ENCODE measurements at places on chromosomes 2 and 18.
A peak's percentile ranks its signal among the peaks of the same experiment; 100 is the strongest.

DNA sequence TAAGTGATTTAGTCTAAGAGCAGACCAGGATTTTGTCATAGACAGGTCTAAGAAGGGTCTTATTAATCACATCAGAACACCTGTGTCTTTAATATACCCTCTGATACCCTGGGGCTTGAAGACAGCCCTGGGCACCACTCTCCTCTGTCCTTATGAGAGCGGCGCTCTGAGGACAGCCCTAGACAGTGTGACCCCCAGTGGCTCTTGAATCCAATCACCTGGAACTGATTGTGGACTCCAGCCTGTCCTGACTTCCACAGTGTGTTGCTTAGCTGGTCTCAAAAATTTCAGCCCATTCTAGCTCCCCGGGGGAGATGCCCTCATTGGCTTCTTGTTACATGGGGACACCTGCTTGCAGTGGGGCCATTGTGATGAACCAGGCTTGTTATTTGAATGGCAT lies 195.8 kb upstream of the SMAD2 start:
- DNase-seq: no peak

- no peak for DNase-seq
These were observed 13.5 kb upstream of the CSRNP3 start for GRCh38 chr2:165456027-165456426.

DNA sequence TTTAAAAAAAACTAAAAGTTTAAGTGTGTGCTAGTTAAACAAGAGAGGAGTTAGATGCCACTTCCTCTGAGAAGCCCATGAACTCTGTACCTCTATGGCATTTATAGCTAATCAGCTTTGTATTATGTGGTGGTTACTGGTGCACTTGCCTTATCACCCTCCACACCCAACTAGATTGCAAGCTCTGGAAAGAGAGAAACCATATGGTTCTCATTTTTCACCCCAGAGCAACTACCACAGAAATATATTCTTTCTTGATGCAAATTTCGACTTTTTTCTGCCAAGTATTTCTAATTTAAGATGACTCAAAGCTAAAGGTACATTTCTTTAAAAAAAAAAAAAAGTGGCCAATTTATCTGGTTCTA lies 24.2 kb downstream of the RAPH1 start:
- DNase-seq: no peak

DNA sequence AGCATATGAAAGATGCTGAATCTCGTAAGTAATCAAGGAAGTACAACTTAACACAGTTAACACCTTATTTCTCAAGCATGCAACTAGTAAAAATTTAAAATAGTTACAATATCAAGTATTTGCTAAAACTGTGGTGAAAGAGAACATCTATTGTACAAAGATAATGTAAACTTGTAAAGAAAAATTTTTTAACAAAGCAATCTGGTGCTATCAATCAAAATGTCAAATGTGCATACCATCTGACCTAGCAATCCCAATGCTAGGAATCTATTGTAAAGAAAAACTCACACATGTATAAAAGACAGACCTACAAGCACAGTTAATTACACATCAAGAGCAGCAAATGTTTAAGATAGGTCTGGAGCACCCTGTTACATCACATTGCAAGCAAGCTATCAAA lies 90.1 kb downstream of the SLC66A3 start:
- DNase-seq: no peak

DNA sequence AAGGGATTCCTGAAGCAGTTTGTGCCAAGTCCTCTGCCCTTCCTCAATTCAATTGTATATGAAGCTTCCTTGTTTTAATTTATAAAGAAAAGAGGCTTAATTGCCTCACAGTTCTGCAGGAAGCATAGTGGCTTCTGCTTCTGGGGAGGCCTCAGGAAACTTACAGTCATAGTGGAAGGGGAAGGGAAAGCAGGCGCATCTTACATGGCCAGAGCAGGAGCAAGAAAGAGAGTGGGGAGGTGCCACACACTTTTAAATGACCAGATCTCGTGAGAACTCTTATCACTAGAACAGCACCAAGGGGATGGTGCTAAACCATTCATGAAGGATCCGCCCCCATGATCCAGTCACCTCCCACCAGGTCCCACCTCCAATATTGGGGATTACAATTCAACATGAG lies 114.2 kb downstream of the SGPP2 start:
- DNase-seq: no peak

- DNase-seq: no peak
These were observed 75.9 kb downstream of the TMEM182 start for GRCh38 chr2:102837626-102838198.

DNA sequence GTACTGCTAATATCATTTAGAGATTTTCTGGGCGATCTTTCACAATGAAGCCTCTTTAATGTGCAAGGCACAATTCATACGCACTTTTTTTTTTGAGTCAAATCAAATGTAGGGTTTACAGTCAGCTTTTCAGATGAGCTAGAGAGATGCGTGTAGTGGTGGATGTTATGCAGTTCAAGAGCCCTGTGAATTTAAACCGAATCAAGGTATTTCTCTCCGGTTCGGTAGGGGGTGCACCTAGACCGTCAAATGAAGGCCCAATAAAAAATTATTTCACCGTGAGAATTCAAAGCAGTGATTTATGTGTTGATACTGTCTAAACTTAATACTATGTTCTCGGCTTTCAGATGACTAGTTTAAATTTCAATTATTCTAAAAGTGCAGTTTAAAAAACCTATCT lies 1.1 kb downstream of the PTH2R start:
- peak; percentile 55 for DNase-seq

- no peak for DNase-seq
These were observed 62.6 kb upstream of the SGPP2 start for GRCh38 chr2:222361787-222362186.

DNA sequence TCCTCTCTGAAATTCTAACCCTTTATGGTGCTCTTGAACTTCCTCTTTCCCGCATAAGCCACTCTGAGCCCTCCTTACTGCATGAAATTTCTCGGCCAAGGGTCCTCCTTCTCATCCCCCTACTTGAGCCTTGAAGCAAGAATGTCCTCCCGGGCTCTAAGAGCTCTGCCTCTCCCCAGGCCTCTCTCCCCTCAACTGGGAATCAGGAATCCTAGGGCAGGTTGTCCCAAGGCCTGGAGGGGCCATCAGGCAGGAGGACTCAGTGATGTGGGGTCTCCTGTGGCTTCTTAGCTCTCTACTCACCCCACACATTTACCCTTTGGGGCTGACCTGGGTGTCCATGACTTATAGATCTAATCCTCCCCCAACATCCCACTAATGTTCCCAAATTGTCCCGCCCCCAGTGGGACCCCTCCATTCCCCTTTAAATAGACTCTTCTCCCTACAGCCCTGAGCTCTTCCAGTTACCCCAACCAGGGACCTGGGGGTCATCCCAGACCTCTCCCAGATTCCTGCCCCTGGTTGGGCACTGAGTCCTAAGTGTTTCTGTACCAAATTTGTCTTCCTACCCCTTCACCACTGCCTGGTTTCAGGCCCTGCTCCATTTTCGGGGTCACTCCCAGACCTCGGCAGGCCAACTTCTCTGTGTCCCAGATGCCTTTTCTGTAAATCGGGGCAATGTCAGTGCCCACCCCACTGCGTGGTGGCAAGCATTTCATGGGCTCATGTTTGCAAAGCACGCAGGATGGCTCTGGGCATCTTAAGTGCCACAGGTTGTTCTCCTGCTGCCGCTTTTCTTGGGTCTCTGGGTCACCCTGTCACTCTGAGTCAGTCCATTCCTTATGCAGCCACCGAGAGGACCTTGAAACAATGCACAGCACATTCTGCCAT lies 171.2 kb downstream of the ASB1 start:
- no peak for DNase-seq

DNA sequence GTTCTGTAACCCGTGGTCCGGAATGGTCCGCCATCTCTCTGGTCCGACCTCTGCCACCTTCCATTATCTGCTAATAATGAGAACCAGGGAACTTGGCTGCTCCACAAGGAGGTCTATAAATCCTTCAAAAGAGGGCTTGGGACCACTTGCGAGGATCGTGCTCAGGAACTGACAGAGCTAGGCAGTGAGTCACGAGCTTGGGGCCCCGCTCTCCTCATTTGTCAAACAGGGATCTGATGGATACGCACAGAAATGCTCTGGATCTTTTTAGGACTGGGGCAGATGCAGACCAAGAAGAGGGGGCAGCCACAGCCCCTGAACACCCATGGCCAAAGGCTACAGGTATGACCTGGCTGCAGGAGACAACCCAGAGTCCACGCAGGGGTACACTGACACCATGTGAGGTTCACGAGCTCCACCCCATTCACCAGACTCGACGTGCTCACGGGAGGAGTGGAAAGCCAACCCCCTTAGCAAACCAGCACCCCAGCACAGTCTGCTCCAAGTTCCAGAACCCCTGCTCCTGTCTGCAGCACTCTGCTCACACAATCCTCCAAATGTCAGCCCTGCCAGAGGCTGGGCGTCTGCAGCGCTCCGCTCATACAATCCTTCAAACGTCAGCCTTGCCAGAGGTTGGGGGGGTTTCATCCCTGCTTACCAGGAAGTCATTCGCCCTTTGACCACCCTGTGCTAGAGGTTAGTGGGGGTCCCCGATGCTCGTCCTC lies 45.8 kb downstream of the ANO7 start:
- no peak for DNase-seq

GRCh38 chr2:13770279-13770678 lies 862.2 kb upstream of the LRATD1 start:
- no peak for DNase-seq

DNA sequence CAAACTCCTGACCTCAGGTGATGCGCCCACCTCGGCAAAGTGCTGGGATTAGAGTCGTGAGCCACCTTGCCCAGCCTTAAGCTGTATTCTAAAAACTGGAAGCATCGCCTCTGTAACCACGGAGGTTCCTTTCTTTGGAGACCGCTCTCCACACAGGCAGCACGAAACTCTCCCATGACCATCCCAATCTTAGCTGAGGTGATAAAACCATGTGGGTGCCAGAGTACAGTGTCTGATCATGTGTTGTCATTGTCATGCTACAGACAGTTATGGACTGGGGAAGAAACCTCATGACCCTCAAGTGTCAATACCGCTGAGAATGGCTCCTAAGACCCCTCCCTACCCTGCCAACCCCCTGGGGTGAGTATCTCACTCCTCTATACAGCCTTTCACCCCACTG lies 41.4 kb upstream of the EPG5 start:
- DNase-seq: no peak

DNA sequence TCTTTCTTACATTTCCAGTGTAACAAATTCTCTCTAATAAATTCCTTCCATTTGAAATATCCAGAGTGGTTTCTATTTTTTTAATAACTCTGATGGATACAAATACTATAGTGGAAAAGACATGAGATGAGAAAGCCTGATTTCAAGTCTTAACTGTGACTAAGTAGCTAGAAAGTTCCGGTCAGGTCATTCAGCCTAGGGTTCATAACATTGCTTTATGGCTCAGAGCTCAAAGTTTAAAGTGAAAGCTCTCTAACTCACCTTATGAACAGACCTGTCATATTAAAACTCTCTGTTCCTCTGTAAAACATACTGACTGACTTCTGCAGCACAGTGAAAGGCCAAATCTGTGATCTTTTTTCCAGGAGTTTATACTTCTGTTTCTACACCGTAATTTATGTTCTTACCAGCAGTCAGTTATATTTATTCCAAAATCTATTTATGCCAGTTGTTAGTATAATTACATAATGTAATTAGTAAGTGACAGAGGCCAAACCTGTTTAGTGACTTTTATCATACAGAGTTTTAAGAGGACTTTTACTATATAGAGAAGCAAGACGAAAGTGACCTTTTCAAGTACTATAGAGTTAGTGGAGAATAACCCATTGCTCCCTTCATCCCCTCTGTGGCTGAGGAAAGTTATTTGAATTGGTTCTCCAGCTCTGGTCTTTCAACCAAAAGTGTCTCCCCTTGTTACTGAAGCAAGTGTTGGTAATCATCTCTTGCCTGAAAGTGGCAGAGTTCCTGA lies 118.8 kb upstream of the PDE1A start:
- no peak for DNase-seq

DNA sequence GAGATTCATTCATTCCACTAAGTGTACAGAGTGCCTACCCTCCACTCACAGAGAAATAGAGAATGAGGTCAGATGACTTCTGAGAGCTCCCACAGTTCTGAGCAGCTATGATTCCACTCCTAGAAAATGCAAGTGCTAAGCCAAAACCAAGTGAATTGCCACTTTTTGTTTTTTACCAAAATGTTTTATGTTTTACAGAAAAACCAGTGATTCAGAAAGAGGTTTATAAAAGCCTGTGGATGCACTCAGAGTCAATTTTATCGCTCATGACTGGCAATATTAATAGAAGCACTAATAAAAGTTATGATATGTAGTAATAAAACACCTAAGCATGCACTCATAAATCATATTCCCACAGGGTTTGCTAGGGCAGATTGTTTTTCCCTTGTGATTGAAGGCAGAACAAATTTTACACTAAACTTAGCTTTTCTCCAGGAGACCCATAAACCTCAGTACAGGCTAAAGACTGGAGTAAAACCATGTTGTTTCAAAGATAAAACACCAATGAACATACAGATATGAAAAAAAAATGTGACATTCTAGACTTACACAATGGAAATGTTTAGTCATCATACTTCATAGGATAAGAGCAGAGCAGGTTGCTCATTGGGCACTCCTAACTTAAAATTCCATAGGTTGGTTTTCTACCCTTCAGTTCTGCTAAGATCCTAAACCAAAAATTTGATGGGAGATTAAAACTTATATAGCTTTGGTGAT lies 67.5 kb downstream of the PDK1 start:
- no peak for DNase-seq
